ENCODE measurements at places on chromosomes 12 and 14.

- DNase-seq, result no peak
Measured at GRCh38 chr14:36900846-36901245, 239.2 kb downstream of the PAX9 start.

DNA sequence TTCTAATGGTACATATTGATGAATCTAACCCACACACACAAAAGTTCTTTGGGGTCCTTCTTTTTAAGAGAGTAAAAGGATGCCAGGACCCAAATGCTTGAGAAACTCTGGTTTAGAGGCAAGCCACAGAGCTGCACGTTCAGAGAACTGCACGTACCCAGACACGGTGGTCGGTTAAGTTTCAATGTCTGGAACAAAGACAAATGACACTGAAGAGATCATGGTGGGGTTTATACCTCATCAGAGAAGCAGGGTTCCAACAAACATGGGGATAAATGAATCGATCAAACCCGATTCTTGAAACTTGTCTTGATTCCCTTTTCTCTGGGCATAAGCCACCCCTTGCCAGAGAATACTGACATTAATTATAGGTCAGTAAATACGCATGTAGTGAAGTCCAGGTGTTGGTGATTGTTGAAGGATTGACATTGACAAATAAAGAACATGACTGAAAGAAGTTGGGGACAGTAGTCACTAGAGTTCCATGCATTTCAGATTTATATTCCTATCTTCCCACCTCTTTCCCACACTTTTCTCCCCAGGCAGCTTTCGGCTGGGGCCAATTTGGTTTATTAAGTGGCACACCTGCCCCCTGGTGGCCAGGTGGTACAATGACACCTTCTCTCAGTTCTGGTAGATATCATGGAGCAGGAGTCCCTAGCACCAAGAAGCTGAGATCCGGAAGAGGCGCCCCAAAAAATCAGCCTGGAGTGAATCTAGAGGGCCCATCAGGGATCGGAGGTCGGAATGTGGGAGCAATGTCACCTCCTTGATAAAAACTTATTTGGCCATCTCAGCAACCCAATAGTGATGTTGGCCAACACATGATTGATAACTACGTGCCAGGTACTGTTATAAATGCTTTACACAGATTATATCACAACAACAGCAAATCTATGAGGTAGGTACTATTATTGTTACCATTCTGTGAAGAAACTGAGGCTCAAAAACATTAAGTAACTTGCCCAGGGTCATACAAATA is 17.8 kb upstream of the HDAC7 start:
- peak; percentile 66 for DNase-seq

- DNase-seq, result no peak
Measured at GRCh38 chr14:64995291-64995690, 8.6 kb downstream of the FNTB start.

DNA sequence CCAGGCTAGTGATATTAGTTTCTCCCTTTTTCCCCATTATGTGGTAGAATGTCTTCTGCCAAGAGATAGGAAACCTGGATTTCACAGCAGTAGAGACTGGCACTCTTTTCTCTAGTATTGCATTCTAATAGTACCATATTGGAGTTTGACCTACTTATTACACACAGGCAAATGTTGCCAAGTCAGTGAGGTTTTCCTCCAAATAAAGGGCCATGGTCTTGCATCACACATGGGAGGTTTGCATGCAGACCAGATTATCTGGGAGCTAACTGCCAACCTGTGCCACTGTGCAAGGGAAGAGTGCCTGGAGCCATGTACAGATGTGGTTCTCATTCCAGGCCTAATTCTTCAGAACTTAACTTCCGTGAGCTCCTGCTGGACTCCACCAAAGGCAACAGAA is 113.3 kb downstream of the ANO6 start:
- no peak for DNase-seq

GRCh38 chr12:80988986-80989385 is 51.3 kb upstream of the LIN7A start:
- no peak for DNase-seq

DNA sequence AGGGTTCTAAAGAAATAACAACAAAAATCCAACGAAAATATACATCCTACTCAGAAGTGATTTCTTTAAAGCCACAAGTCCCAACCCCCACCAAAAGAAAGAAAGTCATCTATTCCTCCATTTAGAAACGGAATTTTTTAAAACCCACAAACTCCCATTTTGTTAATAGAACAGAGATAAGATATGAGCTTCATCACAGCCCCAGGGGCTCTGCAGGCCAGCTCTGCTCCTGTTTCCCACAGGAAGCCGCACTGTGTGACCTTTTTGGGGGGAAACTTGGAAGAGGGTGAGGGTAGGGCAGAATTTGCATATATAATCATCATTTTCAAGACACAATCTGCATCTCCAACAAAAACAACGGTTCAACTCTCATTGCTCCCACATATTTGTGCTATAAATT is 2.8 kb downstream of the FBXL14 start:
- no peak for DNase-seq

GRCh38 chr14:93963692-93964091 is 12.7 kb downstream of the ASB2 start:
- DNase-seq, result no peak

GRCh38 chr14:66389481-66389880 is 96.7 kb upstream of the CCDC196 start:
- DNase-seq, result no peak
